ENCODE measurements at places on chromosomes 3 and 15.

DNA sequence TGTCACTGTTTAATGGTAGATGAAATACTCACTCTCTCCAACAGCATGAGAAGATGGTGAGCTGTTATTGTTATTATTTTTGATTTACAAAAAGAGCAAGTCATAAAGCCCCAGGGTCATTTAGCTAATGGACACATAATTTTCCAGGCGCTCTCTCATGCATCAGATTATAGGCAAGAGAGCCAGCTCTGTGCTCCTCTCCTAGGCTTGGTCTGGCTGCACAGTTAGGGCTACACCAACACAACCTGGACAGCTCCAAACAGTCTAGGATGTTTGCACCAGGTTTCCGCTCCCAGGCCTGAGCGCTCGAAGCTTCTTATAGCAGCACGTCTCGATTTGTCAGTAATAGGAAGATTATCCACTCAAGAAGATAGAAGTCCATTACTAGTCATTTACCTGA, 123.7 kb downstream of the FAM43A start:
- DNase-seq, result no peak

DNA sequence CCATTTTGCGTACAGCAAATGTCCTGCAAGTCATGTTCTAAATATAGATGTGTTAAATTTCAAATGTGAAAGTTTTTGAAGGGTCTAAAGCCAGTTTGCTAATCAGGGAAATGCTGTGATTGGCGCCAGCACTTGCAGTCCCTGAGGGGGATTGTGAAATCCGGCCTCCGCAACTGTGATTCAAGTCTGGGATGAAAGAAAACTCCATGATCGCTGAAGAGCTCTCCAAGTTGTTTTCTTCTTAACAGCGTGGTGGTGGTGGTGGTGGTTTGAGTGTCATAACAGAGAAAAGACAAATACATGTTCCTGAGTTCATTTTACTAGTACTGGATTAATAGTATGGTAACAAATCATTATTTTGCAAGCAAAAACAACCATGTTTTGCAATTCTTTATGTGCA, 51.8 kb downstream of the MITF start:
- no peak for DNase-seq

- no peak for DNase-seq
These were observed 44.8 kb downstream of the ABTB1 start for GRCh38 chr3:127717357-127718244.

DNA sequence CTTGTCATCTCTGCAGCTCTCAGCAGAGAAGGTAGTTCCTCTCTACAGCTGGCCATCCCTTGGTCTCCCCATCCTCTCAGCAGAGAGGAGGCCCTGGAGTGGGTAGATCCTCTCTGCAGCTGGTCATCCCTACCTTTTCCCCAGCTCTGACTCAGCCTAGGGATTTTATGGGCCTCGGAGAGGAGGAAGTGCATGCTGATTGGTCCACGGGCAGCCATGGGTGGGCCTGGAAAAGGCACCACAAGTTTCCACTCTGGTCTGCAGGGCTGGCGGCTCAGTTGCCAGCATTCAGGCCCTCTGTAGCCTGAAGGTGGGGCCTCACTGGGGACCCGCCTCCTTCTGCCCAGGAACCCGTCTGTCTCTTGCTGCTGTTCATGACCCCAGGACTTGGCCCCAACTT, 36.9 kb downstream of the NR1D2 start:
- DNase-seq, result no peak

DNA sequence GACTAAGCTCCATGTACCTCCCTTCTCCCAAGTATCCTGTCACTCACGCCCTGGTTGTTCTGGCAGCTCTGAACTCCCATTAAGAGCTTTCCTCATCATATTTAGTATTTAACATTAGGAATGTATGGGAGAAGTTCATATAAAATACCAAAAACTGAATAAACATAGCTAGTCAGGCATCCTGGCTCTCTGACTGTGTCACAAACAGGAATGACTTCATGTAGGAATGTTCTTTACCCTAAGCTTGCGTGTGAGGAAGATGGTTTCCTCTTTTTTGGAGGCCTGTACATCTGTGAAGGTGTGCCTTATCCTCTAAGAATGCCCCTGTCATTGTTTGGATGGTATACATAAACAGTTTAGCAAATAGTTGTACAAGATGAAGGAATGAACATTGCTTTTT, 38.6 kb downstream of the SEMA6D start:
- DNase-seq, result no peak

GRCh38 chr3:143203142-143203541, 83.6 kb downstream of the CHST2 start:
- no peak for DNase-seq

GRCh38 chr3:50340448-50341329, at the start of gene RASSF1:
TSS of gene RASSF1 (minus strand) at chr3:50340836. CDS start at chr3:50340805, 31 bp downstream.
- peak; percentile 92 for DNase-seq

- no peak for DNase-seq
These were observed 80.2 kb downstream of the WNT5A start for GRCh38 chr3:55406696-55407425.

DNA sequence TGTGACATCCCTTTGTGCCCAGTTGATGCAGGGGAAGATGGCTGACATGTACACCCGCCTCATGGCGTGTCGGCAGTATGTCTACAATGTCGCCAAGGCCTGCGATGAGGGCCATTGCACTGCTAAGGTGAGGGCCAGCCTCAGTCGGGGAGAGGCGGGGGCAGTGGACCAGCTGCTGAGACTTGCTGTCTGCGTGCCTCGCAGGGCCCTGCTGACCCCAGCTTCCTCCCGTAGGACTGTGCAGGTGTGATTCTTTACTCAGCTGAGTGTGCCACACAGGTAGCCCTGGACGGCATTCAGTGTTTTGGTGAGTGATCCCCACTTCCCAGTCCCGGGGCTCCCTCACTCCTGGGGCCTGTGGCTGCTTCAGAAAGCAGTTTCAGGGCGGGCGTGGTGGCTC, 10.5 kb downstream of the IVD start:
- no peak for DNase-seq

DNA sequence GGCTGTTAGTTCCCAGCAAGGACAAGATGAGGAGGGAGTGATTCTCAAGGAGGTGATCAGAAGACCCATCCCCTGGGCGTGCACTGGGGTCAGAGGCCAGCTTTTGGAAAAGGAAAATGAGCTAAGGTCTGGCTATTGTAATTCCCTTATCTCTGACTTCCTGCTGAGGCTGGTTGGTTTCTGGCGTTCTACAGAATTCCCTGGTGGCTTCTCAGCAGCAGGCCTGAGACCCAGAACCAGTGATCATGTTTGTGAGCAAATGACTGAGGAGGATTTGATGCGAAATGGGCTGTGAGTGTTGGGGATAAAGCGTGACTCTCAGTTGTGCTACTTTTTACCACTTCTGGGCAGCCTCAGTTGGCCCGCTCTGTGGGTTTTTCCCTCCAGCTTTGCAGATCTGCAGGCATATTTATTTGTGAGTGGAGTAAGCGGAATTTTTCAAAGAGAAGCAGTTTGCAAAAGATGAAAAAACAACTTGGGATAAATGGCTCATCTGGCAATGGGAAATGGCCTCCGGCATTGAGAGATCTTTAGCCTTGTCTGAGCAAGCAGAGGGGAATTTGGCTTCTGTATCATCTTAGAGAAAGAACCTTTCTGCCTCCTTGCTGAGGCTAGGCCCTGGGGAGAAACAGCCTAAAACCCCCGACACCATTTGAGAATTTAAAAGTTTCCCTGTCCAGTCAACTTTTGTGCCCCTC, 102.7 kb downstream of the SLCO3A1 start:
- no peak for DNase-seq

DNA sequence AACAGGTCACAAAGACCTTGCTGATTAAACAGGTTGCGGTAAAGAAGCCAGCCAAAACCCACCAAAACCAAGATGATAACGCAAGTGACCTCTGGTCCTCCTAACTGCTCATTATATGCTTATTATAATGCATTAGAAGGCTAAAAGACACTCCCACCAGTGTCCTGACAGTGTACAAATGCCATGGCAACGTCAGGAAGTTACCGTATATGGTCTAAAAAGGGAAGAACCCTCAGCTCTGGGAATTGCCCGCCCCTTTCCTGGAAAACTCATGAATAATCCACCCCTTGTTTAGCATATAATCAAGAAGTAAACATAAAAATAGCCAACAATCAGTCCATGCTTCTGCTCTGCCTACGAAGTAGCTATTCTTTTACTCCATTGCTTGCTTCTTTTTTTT, 108.1 kb downstream of the MAGI1 start:
- DNase-seq, result no peak

DNA sequence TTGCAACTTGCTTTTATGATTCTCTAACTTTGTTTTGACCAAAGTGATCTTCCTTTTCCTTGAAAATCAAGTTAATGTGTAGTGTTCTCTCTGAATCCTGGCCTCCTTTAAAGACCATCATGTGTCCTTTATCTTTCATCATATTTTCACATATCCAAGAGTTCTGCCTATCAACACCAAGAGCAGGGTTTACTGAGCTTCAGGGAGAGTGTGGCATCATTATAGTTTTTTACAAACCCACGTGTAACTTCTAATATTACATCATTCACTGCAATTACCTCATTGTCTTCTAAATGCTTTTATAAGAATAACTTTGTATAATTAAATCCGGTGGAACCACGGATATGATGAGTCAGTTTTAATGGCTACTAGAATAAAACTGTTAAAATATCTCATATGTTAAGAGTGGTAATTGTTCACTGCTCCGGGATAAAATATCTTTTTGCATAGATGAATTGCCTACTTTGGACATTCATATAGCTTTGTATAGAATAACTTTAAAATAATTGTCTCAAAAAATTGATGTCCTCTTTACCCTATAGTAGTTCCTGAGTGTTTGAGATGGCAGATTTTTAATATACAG, 248.8 kb upstream of the GRM7 start:
- no peak for DNase-seq

DNA sequence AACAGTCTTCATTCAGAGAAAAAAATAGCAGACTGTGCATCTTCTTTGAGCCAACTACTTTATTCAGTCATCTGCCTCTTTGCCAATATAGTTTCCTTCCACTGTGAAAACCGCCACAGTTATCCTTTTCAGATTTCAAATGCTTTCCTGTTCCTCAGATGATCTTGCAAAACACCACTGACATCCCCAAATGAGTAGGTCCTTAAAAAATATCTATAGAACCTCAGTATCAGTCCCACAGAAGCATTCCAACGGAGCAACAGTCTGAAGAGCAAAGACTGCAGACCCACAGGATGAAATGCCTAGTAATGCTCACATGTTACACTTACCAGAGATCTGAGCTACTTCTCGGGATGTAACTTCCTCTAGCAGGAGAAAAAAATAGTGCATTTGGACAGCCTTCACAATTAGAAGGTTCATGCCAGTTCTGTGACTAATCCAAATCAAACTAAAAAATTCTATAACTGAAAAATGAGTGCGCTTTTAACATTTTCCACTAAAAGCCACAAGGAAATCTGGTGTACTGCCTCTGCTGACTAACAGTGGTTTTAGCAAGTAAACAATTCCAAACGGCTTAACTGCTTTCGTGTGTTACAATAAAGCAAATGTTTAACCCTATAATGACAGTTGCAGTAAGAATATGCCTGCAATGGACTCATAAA, at the start of gene ANKRD28:
TSS of gene ANKRD28 (minus strand) at position 338 of the 662 bp plus-strand sequence. CDS start 1,458 bp downstream, outside the sequence.
- peak; percentile 55 for DNase-seq

DNA sequence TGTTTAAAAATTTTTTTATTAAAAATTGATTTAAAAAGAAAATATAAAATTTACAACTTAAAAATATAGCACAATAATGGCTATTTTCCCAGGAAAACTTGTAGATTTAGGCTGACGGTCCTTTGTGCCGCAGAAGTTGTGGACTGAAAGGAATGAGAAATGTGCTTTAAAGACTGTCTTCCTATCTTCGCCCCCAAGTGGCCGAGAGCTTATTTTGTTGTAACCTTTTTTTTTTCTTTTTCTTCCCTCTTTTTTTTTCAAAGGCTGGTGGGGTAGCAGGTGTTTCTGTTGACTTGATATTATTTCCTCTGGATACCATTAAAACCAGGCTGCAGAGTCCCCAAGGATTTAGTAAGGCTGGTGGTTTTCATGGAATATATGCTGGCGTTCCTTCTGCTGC, 15.5 kb downstream of the SLC25A26 start:
- no peak for DNase-seq

GRCh38 chr15:48560321-48561051, 85.0 kb downstream of the FBN1 start:
- DNase-seq, result peak; percentile 63

DNA sequence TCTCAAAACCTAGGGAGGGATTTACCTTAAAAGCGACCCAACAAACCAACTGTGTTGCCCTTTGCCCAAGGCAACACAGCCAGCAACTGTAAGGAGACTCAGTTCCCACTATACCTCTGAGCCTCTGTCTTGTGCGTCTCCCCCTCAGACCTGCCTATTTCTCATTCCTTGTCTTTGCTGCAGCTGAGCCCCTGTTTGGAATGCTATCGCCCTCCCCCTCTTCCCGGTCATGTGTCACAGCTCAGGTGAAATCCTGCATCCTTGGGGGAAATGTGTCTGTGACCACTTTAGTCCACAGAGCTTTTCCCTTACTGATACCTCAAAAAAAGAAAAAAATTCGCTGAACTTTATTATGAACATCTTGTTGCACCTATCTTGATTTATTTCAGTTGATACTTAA, 52.0 kb upstream of the LRIG1 start:
- no peak for DNase-seq

DNA sequence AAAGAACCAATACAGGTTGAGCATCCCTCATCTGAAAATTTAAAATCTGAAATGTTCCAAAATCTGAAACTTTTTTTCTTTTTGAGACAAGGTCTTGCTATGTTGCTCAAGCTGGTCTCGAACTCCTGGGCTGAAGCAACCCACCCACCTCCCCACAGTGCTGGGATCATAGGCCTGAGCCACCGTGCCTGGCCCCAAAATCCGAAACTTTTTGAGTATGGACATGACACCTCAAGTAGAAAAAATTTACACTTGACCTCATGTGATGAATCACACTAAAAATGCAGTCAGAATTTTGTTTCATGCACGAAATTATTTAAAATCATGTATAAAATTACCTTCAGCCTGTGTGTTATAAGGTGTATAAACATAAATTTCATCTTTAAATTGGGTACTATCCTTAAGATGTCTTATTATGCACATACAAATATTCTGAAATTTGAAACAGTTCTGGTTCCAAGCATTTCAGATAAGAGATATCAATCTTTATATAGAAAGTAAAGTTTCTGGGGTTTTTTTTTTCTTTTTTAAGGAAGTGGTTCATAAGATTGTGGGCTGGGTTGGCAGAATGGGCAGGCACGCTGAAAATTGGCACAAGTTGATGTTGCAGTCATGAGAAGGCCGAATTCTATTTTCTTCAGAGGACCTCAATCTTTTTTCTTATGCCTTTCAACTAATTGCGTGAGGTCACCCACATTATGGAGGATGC, 72.5 kb downstream of the SPRED1 start:
- DNase-seq, result no peak

DNA sequence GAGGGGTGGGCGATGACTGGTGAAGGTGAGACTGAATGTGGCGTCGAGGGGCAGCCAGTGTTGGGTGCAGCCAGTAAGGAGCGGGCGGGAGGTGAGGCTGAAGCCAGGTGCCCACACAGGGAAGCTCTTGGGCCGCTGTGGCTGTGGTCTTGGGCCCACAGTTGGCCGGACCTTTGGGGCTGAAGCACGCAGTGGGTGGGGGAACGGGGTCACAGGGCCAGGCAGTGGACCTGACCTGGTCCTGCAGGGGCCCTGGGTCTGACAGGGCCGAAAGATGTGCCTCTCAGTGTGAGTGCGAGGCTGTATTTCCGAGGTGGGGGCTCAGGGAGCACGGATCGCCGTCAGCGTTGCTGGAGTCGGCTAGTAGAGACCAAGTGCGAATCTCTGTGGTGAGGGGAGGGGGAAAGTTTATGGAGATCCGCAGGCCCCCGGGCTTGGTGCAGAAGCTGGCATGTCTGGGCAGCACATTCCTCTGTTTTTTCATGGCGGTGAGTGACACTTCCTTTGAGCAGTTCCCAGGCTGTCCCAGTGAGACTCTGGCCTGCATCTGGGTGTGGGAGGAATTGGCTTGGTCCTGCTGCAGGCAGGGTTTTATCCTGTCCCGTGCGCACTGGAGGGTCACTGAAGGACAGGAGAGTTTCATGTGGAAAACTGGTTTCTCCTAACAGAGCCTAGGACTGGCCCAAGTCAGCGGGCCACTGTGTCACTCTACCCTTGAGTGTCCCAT, 100.8 kb downstream of the TMEM266 start:
- no peak for DNase-seq
